ENCODE measurements at places on chromosomes 6 and 20. TPM values are rescaled to one million over a fixed set of nuclear protein-coding genes. Genes with fewer than 3 reads are reported as not detected.

The HCRTR2 gene
- polyA plus RNA-seq = 0.08 TPM

The GTSF1L gene
- not detected for polyA plus RNA-seq

DNA sequence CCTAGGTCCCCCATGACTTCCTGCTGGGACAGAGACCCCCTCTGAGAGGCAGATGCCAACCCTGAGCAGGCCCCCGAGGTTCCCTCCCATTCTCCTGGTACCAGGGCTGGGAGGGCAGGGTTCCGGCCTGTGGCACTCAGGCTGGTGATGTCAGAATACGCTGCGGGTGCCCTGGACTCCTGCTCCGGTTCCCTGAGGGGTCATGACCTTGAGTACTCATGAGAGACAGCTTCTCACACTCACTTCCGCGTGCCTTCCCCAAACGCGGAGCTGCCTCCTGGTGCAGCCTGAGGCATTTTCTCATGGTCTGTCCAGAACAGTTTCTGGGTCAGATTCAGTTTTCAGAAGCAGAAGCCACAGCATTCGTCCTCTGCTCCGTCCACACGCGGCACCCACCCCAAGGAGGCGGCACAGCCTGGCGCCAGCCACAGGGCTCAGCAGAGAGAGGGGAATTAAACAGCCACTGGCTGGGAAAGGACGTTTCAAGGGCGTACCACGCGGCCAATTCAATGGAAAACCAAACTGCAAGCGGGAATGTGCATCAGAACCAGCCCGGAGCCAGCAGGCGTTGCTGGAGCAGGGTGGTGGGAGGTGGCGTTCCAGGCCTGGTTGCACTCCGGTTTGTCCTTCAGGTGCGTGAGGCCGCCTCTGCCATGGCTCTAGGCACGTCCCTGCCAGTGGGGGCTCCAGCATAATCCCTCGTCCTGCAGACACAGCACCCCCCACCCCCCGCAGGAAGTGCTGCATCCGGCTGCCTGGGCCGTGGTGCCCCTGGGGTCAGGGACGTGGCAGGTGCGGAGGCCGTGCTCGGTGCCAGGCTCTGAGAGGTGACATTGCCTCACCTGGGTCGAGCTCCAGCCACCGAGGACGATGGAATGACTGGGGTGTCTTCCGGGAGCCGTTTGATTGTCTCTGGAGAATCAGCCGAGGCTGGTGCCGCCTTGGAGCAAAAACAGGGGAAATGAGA is 58.3 kb upstream of the BHLHE23 start:
- peaks cover 7% of the 10 kb centered on the region for H3K27me3 ChIP-seq
- peak; percentile 9 for DNase-seq
- no peaks in the 10 kb centered on the region for H3K36me3 ChIP-seq
- no peak overlapping the region for H3K4me3 ChIP-seq
- H3K4me1 ChIP-seq = peaks cover 4% of the 10 kb centered on the region
- no peak overlapping the region for H3K27ac ChIP-seq

GRCh38 chr20:16444057-16444777 is 129.0 kb downstream of the KIF16B start:
- peaks cover 8% of the 10 kb centered on the region for H3K4me1 ChIP-seq
- DNase-seq = peak; percentile 33
- no peak overlapping the region for H3K27ac ChIP-seq
- no peaks in the 10 kb centered on the region for H3K27me3 ChIP-seq

DNA sequence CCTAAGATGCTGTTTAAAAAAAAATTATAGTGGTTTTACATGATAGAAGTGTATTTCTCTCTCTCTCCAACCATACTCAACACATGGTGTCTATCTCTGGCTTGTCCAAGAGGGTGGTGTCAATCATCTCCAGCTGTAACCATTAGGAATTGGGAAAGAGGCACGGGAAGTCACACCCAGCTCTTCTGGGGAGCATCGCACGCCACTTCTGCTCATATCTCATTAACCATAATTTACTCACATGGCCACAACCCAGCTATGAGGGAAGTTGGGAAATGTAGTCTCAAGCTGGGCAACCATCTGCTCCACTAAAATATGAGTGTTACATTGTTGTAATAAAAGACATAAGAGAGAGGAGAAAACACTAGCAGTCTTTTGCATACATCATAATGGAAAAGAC is 30.4 kb upstream of the TSHZ2 start:
- no peak for DNase-seq
- no peaks in the 10 kb centered on the region for H3K27me3 ChIP-seq
- no peaks in the 10 kb centered on the region for H3K4me1 ChIP-seq

DNA sequence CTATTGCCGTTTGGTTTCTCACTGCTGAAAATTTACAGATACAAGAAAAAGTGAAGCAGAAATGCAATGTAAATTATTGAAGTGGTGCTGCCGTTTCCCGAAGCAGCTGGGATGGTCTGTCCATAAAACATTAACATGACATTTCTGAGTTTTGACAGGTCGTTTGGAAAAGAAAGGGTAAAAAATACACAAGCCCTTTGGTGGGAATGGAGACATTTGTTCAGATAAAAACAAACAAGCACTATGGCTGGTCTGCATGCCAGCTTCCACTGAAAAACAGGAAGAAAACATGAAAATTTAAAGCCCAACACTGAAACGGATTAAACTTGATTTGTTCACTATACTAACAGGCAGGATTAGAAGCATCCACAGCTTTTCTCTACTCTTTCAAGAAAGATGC is 155.2 kb downstream of the FRK start:
- no peaks in the 10 kb centered on the region for H3K27me3 ChIP-seq
- DNase-seq = no peak
- no peaks in the 10 kb centered on the region for H3K4me1 ChIP-seq
- H3K36me3 ChIP-seq = no peaks in the 10 kb centered on the region
- H3K27ac ChIP-seq = no peak overlapping the region

DNA sequence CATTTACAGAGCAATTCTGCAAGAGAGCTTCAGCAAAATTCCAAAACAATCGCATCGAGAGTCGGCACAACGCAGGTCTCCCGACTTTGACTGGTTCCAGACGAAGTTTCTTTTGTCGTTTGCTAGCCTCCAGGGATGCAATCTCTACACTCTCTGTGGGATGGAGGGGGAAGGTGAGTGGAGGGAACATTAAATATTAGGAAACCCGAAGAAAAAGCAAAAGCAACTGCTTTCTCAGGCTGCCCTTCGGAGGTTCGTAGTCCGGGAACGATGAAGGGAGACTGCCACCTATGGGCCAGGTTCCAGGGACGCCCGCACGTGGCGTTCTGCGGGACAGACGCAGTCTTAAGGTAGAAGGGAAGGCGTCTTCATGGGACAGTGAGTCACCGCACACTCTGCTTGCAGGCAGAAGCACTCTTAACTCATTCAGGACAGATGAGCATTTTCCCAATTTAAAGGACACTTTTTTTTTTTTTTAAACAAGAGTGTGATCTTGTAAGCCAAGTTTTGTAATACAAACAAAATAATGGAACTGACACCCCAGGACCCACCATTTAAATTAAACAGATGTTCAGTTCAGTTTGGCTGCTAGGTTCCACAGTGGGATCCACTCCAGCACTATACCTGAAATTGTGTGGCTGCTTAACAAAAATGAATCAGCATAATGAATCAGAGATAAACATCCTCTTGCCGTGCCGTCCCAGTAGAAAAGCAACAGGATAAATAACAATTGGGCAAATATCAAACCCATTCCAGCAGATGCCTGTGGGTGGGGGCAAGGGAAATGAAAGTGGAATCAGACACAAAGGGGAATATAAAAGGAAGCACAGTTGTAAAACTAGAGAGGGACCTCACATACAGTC is 65.8 kb upstream of the ARMC2 start:
- peaks cover 12% of the 10 kb centered on the region for H3K4me1 ChIP-seq
- H3K27ac ChIP-seq = no peak overlapping the region
- DNase-seq = peak; percentile 81
- peak overlapping the region; percentile 66 for H3K4me3 ChIP-seq

DNA sequence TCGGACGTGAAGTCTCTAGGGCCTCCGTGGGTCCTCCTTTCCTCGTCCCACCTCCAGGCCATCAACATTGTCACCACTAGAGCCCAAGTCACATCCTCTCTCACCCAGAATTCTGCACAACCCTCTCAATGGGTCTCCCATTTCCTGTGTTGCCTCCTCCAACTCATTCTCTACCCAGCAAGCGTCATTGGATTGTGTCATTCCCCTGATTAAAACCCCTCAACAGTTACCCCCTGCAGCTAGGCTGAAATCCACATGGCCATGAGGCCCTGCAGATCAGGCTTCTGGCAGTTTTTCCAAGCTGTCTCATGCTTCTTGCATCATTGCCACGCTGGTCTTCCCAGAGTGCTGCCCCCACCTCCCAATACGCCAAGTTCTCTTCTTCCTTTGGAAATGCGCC is 12.9 kb upstream of the FAM210B start:
- no peaks in the 10 kb centered on the region for H3K4me1 ChIP-seq
- peaks cover 53% of the 10 kb centered on the region for H3K27me3 ChIP-seq
- H3K27ac ChIP-seq = no peak overlapping the region
- H3K4me3 ChIP-seq = no peak overlapping the region
- H3K36me3 ChIP-seq = no peaks in the 10 kb centered on the region
